NCI-H2227 treated with DMSO at 0.1 percent for 48 hours (cell line): ENCODE measurements at places on chromosomes 5 and 9.
A peak's percentile ranks its signal among the peaks of the same experiment; 100 is the strongest.

- no peak for DNase-seq
Observed at GRCh38 chr5:3709717-3710348, 114.2 kb downstream of the IRX1 start.

- no peak for DNase-seq
Observed at GRCh38 chr9:6997330-6997729, 239.6 kb downstream of the KDM4C start.

DNA sequence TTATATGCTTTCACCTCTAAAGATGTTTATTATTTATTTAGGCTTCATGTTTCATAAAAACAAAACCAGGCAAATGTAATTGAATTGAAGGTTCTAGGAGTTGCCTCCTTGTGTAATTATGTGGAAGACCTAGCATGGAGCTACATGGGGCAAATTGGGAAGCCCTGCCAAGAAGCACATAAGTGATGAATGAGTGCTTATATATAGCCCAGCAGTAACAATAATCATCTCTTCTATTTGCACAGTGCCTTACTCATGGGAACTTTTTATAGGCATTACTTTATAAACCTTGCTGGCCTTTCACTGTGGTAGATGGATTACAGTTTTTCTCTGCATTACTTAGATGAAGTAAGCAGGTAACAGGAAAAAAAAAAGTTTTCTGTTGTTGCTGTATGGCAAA is 40.0 kb upstream of the GRAMD2B start:
- no peak for DNase-seq

GRCh38 chr5:157568222-157568621 is 7.4 kb downstream of the ADAM19 start:
- no peak for DNase-seq

- no peak for DNase-seq
Observed at GRCh38 chr5:176540956-176541337, 3.7 kb upstream of the RNF44 start.

DNA sequence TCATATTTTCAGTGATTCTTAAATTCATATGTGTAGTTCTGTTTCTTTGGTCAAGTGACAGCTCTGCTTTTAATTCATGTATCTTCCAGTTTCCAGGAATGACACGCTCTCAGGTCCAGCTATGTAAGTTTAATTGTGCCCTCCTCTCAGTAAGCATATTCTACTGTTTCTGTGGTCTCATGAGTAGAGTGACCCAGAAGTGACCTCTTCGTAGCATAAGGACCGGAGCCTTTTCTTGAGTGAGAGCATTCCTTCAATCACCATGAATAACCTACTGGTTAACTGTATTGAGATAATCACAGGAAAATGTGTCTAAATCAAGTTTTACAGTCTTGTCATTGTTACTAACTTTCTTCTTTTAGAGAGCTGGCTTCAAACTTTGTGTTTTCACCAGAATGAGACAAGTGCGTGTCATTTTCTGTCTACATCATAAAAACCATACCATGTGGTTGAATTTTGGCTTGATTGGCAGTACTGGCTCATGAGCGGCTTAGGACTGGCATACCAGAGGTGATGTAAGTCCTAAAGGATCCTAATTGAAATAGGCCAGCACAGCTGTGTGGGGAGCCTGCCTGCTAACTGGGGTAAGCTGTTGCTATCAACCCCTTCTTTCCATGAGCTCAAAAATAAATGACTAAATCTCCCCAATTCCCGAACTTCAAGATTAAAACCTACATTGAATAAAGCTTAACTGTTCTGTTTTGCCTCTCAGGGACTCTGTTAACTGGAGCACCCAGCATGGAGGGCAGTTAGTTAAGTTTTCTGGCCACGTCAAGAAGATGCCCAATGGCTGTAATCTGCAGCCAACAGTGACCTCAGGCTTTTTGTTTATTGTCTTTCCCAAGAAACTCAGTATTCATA is 4.8 kb downstream of the ADAMTSL1 start:
- DNase-seq = no peak

- DNase-seq = no peak
Observed at GRCh38 chr9:124054582-124055227, 43.1 kb downstream of the LHX2 start.

- DNase-seq = no peak
Observed at GRCh38 chr5:75242067-75242466, 5.4 kb upstream of the ANKRD31 start.

DNA sequence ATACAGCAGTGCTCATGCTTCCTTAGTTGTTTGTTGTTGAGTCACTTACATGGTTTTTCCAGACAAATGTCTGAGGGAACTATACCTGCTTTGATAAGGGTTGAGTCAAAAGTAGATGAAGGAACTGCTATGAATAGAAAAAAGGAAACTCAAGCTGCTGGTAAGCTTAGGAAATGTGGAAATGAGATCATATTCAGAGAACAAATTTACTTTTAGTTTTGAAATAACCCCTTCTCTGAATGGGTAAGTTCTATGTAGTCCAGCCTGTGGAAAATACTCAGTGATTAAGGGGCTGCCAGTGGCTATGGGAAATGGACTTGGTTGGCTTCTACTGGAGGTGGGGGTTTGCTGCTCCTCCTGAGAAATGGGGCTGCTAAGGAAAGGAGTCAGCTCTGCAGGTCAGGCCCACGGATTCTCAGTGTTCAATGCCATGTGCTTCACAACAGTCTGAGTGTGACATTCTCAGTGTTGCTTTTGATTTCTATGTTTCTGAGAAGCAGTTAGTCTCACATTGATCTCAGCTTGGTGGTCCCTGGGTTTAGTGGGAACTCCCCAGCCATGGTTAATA is 47.7 kb upstream of the GLRX start:
- DNase-seq = no peak

DNA sequence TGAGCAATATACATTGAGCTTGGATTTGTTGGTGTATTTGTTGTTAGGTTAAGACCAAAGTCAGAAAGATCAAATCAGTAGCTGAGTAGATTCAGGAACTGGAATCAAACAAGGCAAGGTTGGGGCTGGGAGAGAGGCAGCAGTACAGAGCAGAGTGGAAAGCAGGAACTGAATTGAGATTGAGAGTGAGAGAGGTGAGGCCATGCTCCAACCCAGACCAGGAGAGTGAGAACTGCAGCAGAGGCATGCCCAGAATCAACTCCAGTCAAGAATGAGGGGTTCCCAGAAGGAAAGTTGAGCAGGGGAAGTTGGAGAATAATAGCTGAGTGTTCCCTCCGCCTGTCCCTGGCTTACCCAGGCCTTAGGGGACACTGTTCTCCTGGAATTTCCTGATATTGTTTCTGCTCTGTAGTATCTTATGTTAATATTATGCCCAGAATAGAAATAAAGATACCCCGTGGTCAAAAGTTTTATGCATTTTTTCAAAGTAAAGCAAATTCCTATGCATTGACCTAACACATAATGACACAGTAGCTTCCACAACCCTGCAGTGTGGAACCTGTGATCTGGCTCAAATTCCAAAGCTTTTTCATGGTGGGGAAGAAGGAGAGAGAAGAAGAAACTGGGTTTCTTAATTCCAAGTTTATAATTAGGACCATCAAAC is 82.7 kb downstream of the SV2C start:
- DNase-seq = no peak

GRCh38 chr9:16726718-16727451 is 143.6 kb downstream of the BNC2 start:
- DNase-seq = peak; percentile 64

GRCh38 chr9:131018621-131019020 is 9.6 kb downstream of the LAMC3 start:
- DNase-seq = no peak

GRCh38 chr9:114037249-114037648 is 40.9 kb downstream of the AMBP start:
- DNase-seq = no peak

DNA sequence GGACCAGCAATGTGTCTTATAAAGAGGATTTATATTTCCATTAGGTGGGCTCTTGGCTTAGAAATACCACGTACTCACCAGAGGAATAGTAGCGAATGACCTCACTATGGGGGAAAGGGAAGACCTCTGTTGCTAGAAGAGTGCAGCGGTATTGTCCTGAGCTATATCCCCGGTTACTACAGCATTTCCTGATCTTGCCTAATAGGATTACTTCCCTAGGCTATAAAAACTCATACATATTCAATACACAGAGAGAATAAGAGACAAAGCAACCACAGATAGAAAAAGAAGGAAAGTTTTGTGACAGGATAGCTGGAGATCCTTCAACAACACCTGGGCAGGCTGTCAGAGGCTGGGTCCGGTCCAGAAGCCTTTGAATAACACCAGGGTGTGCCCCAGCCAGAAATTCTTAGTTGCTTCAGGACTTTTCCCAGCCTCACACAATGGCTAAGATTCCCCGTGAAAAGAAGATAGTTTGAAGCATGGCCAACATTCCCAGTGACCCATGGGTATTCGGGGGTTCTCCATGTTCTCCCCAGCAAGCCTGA is 85.4 kb downstream of the TRIM36 start:
- DNase-seq = no peak

DNA sequence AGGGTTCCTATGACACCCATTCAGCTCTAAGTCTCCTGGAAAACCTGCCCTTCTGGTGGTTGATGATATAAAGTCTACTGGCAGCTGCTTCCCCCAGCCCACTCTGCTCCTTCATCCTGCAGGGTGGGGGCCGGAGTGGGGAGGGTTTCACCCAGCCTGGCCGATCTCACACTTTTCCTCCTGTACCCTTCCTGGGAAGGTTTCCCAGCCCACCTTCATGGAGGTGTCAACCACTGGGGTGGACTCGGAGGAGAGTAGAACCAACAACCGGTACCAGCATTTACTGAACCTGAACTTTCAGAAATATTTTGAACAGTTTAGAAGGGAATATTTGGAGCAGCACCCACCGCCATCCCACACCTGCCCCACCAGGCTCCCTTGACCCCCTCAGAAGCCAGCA is 30.4 kb downstream of the ROR2 start:
- DNase-seq = no peak

DNA sequence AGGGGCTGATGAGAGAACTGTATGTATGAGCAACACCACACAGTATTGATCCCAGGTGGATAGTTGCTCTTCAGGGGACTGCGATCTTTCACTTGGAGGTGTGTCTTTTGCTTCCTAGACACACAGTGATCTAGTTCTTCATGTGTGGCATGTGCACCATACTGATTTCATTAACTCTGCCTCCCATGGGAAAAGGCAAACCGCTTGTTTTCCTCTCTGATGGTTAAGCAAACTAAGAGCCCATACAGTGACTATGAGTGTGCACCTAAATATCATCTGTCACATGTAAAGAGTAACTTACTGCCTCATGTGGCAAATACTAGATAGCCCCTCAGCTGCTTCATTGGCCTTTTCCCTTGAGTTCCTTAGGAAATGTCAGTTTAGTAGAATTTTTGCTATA is 147.3 kb downstream of the TLE4 start:
- DNase-seq = no peak

DNA sequence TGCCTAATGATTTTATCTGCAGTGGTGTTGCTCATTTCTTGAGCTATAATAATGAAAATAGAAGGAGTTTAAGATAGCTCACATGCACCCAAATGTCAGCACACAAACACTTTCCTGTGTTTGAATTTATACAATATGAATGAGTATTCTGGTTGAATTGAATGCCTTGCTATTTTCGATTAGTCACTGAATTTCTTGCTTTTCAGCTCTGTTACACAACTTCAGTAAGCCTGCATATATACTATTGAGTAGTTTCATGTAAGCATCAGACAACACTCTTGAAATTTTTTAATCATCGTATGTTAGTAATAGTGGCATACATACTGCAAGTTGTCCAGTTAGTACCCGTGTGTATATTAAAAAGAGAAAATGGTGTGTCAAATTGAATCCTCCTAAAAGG is 281.5 kb upstream of the GRIA1 start:
- DNase-seq = no peak

- DNase-seq = no peak
Observed at GRCh38 chr9:114437401-114437893, 49.7 kb upstream of the AKNA start.

DNA sequence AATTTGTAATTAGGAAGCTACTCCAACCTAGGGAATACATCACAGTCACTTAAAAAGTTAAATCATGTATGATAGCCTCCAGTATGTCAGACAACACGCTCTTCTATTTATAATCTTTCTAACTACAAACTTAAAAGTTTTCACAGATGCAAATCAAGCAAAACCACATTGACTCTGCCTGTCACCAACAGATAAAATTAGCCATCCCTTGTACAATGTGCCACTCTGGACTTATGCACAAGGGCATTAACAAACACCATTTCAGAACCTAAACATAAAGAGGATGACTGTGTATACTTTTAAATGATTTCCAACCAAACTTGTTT is 14.7 kb downstream of the ERP44 start:
- no peak for DNase-seq
